ENCODE measurements at places on chromosomes 2 and 18. TPM values are rescaled to one million over a fixed set of nuclear protein-coding genes. Genes with fewer than 3 reads are reported as not detected.

The RAB6C gene
- total RNA-seq = not detected

The NTSR2 gene
- total RNA-seq = not detected

The GLB1L gene
- 6.9 TPM for total RNA-seq

The PLB1 gene
- total RNA-seq = 2.6 TPM

The TUBA4B gene
- total RNA-seq = 0.20 TPM

The FAM237A gene
- not detected for total RNA-seq

The KCNJ3 gene
- not detected for total RNA-seq

The EVX2 gene
- total RNA-seq = not detected

The FOXI3 gene
- 0.05 TPM for total RNA-seq

The SULT1C4 gene
- total RNA-seq = not detected
